ENCODE measurements at places on chromosomes 1 and 21. TPM values are rescaled to one million over a fixed set of nuclear protein-coding genes. Genes with fewer than 3 reads are reported as not detected.

ADORA3 gene
- total RNA-seq: 0.30 TPM

SHISAL2A gene
- 80.7 TPM for total RNA-seq

IL19 gene
- not detected for total RNA-seq

VASH2 gene
- 0.47 TPM for total RNA-seq

HTR6 gene
- total RNA-seq: 0.16 TPM

ITGB2 gene
- 304 TPM for total RNA-seq

KLF17 gene
- total RNA-seq: not detected

DYNLT5 gene
- 0.78 TPM for total RNA-seq

ZNF436 gene
- total RNA-seq: 4.7 TPM

GNAT2 gene
- total RNA-seq: not detected

REG4 gene
- total RNA-seq: 1.6 TPM

KCNH1 gene
- total RNA-seq: not detected

ST6GALNAC3 gene
- 0.82 TPM for total RNA-seq

ATP6V1G3 gene
- not detected for total RNA-seq

OR14A16 gene
- total RNA-seq: not detected

LCE6A gene
- not detected for total RNA-seq

OR2T5 gene
- total RNA-seq: not detected

- H3K4me3 ChIP-seq: no peak overlapping the region
- H3K27ac ChIP-seq: no peak overlapping the region
- H3K4me1 ChIP-seq: no peaks in the 10 kb centered on the region
- DNase-seq: no peak
Measured at GRCh38 chr1:91783423-91784170, 102.4 kb downstream of the TGFBR3 start.

- peaks cover 10% of the 10 kb centered on the region for H3K27me3 ChIP-seq
- H3K36me3 ChIP-seq: no peaks in the 10 kb centered on the region
- no peak overlapping the region for H3K4me3 ChIP-seq
- H3K4me1 ChIP-seq: no peaks in the 10 kb centered on the region
- no peak overlapping the region for H3K27ac ChIP-seq
Measured at GRCh38 chr1:110152133-110152785, 2.0 kb downstream of the SLC6A17 start.

GRCh38 chr1:236753516-236753915 is 41.6 kb upstream of the MTR start:
- H3K36me3 ChIP-seq: no peaks in the 10 kb centered on the region
- H3K4me3 ChIP-seq: no peak overlapping the region
- H3K27ac ChIP-seq: no peak overlapping the region
- no peak for DNase-seq
- no peaks in the 10 kb centered on the region for H3K4me1 ChIP-seq
- no peaks in the 10 kb centered on the region for H3K27me3 ChIP-seq

- H3K27ac ChIP-seq: no peak overlapping the region
- no peaks in the 10 kb centered on the region for H3K36me3 ChIP-seq
- no peak overlapping the region for H3K4me3 ChIP-seq
- DNase-seq: no peak
- H3K27me3 ChIP-seq: no peaks in the 10 kb centered on the region
- no peaks in the 10 kb centered on the region for H3K4me1 ChIP-seq
Measured at GRCh38 chr1:67085326-67085725, 31.4 kb upstream of the SLC35D1 start.

GRCh38 chr1:37123276-37124115 is 89.2 kb upstream of the GRIK3 start:
- no peak overlapping the region for H3K27ac ChIP-seq
- H3K36me3 ChIP-seq: no peaks in the 10 kb centered on the region
- no peaks in the 10 kb centered on the region for H3K27me3 ChIP-seq
- H3K4me3 ChIP-seq: no peak overlapping the region
- no peak for DNase-seq

DNA sequence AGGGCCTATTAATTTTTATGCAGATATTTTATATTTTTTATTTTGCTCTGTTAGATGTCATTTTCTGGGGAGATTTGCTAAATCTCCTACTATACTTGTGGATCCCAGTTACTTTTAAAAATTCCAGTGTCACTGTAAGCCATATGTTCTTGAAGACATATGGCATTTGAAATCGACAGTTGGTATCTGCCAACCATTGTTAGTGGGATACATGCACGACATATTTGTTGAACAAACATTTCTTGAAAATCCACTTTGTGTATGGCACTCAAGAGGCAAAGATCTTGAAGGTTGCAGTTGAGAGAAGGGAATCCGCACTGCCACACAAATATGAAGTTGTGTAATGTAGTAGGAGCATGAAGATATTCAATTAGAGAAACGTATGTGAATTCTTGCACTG is 287.7 kb downstream of the HHAT start:
- no peak overlapping the region for H3K27ac ChIP-seq
- DNase-seq: no peak
- H3K4me3 ChIP-seq: no peak overlapping the region
- H3K4me1 ChIP-seq: no peaks in the 10 kb centered on the region

DNA sequence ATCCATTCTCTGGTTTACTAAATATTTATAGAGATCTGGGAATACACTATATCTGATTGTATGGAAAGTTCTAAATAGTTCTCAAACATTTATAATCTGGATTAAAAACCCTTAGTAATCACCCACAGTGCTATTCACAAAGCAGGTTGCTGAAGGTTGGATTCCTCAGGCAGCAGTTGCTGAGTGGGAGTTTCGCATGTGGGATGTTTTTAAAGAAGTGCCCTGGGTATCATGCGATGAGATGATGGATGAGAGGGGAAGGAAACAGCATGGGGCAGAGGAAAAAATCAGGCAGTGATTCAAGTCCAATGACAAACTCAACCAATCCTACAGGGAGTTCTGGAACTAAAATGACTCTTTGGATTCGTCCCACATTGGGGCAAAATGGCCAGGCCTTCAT is 85.3 kb upstream of the GALNT2 start:
- H3K4me3 ChIP-seq: no peak overlapping the region
- no peaks in the 10 kb centered on the region for H3K27me3 ChIP-seq
- no peaks in the 10 kb centered on the region for H3K4me1 ChIP-seq
- DNase-seq: no peak

DNA sequence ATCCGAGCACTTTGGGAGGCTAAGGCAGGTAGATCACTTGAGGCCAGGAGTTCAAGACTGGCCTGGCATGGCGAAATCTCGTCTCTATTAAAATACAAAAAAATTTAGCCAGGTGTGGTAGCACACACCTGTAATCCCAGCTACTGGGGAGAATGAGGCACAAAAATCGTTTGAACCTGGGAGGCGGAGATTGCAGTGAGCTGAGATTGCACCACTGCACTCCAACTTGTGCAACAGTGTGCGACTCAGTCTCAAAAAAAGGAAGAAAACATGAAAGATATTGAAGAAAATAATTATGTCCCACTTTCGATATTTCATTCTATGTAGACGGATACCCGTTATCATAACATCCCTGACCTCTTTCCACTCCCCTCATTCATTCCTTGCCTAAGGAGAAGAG is 19.2 kb downstream of the TUT4 start:
- no peak for DNase-seq
- H3K36me3 ChIP-seq: peaks cover 7% of the 10 kb centered on the region
- peaks cover 3% of the 10 kb centered on the region for H3K4me1 ChIP-seq
- no peaks in the 10 kb centered on the region for H3K27me3 ChIP-seq

DNA sequence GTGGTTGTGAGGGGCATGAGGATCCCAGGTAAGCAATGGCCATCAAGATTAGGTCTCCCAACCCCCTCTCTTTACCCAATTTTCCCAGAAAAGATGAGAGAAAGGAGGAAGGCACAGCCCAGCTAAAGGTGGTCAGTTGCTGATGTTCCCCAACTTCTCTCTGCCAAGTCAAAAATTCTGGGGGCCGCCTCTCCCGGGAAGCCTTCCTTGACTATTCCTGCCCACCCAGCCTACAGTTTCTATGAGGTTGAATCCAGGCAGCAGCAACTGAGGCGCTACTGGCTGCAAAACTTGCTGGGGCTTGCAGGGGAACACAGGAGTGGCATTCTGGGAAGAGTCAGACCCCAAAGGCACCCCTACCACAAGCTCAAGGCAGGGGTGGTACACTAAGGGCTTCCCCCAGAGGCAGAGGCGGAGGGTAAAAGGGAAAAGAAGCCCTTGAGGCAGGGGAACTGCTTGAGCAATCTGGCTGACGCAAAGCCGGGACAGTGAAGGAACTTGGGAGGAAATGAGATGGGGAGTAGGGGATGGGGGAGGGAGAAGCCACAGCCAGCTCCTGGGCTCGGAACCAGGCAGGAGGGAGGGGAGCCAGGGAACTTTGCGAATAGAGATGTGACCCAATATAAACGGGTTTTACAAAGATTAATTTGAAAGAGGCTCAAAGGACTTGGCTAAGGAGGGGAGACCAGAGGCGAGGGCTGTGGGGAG is 31.2 kb downstream of the SDC3 start:
- H3K4me1 ChIP-seq: no peaks in the 10 kb centered on the region
- no peak overlapping the region for H3K27ac ChIP-seq
- H3K27me3 ChIP-seq: peaks cover 76% of the 10 kb centered on the region
- no peak for DNase-seq
- no peaks in the 10 kb centered on the region for H3K36me3 ChIP-seq

DNA sequence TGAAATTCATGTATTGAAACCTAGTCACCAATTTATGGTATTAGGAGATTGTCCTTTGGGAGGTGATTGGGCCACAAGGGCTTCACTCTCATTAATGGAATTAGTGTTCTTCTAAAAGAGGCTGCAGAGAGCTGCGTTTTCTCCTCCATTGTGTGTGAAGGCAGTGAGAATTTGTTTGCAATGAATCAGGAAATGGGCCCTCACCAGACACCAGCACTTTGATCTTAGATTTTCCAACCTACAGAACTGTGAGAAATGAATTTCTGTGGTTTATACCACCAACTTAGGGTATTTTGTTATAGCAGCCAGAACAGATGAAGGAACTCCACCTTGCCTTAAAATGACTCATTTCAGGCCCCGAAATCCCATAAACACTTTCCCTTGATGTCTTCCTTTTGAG is 544.2 kb downstream of the RWDD3 start:
- H3K36me3 ChIP-seq: no peaks in the 10 kb centered on the region
- H3K4me3 ChIP-seq: no peak overlapping the region
- H3K27me3 ChIP-seq: no peaks in the 10 kb centered on the region
- H3K27ac ChIP-seq: no peak overlapping the region
- no peak for DNase-seq

DNA sequence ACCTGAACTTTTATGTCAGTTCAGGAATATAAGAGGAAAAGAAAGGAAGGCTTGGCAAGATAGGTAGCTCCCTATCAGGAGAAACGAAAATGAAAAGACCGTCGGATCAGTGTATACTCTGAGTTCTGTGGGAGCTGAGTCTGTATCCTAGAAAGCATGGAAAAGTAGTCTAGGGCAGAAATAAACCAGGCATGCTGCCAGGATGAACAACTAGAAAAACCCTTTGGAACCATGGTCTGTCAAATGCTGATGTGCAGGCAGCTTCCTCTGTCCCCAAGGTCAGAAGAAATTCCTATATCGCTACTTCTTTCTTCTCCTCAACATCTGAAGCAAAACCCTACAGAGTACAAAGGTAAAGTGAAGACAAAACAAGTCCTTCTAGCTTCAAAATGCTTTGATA is 268.8 kb downstream of the ST6GALNAC3 start:
- H3K4me3 ChIP-seq: no peak overlapping the region
- no peaks in the 10 kb centered on the region for H3K36me3 ChIP-seq
- DNase-seq: no peak
- no peak overlapping the region for H3K27ac ChIP-seq

DNA sequence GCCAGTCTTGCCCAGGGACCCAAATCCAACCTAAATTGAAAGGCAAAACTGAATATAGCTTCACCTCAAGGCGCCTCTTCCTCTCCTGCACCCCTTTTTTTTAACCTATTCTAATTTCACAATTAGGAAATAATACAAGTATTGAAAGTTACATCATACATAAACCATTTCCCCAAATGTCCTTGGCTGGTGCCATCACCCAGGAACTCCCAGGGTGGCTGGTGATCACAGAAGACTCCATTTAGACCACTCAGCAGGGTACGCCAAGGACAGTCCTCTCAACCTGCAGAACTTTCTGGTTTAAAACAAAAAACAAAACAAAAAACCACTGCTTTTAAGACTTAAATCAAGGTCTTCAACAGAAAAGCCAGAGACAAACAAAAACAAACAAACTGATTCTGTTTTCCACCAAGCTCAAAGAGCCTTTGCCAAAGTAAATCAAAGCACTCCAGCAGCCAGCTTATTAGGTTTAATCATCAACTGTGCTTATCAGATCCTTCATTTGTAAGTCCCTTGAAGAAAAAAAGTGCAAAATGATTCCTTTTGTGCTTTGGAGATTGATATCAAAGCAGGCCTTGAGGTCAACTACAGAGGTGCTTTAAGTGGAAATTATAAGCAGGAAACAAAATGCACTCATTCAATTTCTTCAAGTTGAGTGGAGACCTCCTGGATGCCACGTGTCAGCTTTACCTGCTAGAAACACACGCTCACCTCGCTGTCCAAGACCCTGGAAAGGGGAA is 113.0 kb downstream of the ETS2 start:
- no peak for DNase-seq
- H3K36me3 ChIP-seq: no peaks in the 10 kb centered on the region
- no peaks in the 10 kb centered on the region for H3K4me1 ChIP-seq
- H3K27ac ChIP-seq: no peak overlapping the region
- no peak overlapping the region for H3K4me3 ChIP-seq

GRCh38 chr1:220001095-220001501 is 45.2 kb downstream of the EPRS1 start:
- H3K27me3 ChIP-seq: no peaks in the 10 kb centered on the region
- no peak for DNase-seq
- no peak overlapping the region for H3K4me3 ChIP-seq
- no peak overlapping the region for H3K27ac ChIP-seq
- no peaks in the 10 kb centered on the region for H3K4me1 ChIP-seq

DNA sequence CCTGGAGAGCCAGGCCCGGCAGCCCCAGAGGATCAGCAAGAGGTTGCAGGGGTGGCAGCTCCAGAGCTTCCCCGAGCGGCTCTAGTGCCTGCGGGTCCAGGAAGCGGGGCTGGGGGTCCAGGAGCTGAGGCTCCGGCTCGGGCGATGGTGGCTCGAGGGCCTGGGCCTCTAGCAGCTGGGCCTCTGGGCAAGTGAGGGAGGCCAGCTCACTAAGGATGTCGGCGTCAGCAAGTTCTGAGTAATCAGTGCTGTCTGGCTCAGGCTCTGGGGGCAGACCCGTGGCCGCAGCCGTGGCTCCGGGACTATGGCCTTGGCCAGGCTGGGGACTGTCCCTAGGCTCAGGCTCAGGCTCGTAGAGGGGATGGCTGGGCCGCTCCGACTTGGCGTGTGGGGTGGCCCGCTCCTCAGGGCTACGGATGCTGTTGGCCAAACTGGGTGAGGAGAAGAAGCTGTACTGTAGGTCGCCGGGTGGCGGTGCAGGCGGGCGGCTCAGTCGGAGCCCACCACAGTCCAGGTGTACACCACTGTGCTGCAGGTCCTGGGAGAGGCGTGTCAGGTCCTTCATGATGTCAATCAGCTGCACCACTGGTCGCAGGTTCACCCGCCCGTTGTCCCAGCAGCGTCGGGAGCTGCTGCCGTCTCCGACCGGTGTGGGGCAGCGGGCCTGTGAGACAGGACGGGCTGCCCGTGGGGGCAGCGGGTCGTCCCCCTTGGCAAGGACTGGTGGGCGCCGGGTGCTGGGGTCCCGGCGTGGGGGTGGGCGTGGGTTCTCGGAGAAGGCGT is 52.6 kb downstream of the AHDC1 start:
- peaks cover 22% of the 10 kb centered on the region for H3K4me1 ChIP-seq
- H3K4me3 ChIP-seq: no peak overlapping the region
- no peaks in the 10 kb centered on the region for H3K27me3 ChIP-seq
- no peak for DNase-seq
- no peak overlapping the region for H3K27ac ChIP-seq
- H3K36me3 ChIP-seq: peaks cover 22% of the 10 kb centered on the region

- no peaks in the 10 kb centered on the region for H3K36me3 ChIP-seq
- H3K27me3 ChIP-seq: no peaks in the 10 kb centered on the region
- DNase-seq: no peak
- no peak overlapping the region for H3K4me3 ChIP-seq
Measured at GRCh38 chr1:61967750-61968149, 225.5 kb downstream of the PATJ start.

Data from T-cell (primary cell).